ENCODE measurements at places on chromosomes 1 and 21.

GRCh38 chr1:240646571-240647240 lies 34.8 kb upstream of the GREM2 start:
- no peak for DNase-seq

- no peak for DNase-seq
Measured at GRCh38 chr21:35359076-35359475, 310.0 kb upstream of the RUNX1 start.

GRCh38 chr21:46116189-46116775 lies 18.4 kb downstream of the COL6A2 start:
- no peak for DNase-seq

GRCh38 chr1:4150262-4150661 lies 250.2 kb upstream of the C1orf174 start:
- no peak for DNase-seq

GRCh38 chr21:37878946-37879660 lies 37.2 kb downstream of the KCNJ6 start:
- no peak for DNase-seq

GRCh38 chr1:200959411-200959921 lies 64.0 kb downstream of the KIF21B start:
- DNase-seq: no peak

DNA sequence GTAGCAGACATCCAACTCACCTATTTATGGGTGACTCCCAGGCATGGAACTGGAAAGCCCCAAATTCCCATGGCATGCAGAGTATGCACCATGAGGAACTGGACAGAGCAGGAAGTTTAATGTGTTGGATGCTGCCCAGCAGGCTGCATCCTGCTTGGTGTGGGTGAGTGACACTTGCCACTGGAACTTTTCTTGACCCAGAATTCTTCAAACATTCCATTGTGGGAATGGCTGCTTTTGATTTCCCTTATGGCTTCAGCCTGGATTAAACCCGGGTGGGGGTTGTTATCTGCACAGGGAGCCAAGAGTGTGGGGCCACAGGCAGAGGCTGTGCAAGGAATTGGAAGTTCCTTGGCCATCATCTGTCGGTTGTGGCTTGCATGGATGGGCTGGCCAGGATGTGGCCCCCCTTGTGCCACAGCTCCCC lies 26.9 kb upstream of the BACE2 start:
- DNase-seq: no peak

All from stimulated activated CD8-positive, alpha-beta memory T cell treated with anti-CD3 and anti-CD28 coated beads, Interleukin-4, amount 100 ng/mL, for 4 hours (primary cell).